GM23338 (cell line): ENCODE measurements at places on chromosomes 5 and 9.

- DNase-seq, result no peak
These were observed 3.1 kb downstream of the CETN3 start for GRCh38 chr5:90406466-90406865.

DNA sequence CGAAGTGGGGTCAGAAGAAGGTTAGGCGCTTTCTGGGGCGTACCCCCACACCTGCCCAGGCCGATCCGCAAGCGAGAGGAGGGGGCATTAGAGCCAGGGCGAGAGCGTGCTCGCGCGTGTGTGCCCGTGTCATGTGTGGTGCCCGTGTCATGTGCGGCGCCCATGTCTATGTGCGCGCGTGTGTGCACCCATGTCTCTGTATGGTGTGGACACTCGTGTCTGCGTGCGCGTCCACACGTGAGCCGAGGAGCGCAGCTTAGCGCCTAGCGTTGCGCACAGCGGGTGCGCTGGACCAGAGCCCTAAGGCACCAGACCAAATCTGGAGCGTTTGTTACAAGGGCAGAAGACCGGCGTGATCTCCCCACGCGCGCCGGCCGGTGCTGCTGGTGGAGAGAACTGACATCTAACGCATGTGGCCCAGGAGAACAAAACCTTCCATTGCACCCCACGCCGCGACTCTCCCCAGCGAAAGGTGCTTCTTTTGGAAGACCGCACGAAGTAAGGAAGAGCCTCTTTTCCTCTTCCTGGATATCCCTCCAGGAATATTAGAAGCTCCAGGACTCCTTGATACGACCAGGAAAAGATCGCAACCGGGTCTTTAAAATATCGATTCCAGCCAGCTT, 644 bp downstream of the NIM1K start:
- no peak for DNase-seq

DNA sequence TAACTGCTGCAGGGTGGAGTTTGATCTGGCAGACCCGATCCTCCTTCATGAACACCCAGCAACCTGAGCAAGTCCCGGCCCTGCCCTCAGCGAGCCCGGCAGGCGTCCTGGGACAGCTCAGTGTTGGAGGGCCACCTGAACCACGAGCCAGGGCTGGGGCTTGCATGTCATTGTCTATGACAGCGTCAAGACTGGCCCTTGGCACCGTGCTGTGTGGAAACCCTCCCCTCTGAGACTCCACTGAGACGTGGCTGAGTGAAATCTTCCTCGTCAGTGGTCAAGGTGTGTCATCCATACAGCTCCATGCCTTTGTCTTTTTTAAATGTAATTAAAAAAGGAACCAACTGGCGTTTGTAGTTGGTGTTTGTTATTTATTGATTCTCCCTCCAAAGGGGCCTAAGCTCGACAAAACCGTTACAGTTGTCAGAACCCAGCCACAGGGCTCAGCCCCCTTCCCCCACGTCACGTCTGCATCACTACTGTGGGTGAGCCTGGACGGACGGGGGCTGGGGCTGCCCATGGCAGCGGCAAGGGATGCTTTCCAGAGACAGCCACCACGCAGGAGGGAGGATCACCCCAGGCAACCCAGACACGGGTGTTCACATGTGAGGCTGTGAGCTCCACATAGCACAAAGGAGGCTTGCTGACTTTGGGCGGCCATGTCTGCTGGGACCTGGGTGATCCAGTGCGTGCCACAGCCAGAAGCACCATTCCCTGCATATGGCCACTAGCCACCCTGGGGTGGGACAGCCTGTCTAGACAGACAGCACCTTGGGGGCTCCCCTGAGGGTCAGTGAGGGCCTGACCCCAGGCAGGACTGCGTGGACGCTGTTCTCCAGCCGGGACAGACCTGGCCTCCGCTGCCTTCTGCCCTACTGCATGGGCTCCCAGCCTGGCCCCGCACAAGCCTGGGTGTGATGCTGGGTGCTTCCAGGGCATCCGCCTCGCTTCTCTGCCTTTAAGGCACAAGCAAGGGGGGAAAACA, 7.3 kb downstream of the UCK1 start:
- DNase-seq, result no peak

GRCh38 chr5:593511-593910, 18.6 kb upstream of the CEP72 start:
- DNase-seq, result no peak

DNA sequence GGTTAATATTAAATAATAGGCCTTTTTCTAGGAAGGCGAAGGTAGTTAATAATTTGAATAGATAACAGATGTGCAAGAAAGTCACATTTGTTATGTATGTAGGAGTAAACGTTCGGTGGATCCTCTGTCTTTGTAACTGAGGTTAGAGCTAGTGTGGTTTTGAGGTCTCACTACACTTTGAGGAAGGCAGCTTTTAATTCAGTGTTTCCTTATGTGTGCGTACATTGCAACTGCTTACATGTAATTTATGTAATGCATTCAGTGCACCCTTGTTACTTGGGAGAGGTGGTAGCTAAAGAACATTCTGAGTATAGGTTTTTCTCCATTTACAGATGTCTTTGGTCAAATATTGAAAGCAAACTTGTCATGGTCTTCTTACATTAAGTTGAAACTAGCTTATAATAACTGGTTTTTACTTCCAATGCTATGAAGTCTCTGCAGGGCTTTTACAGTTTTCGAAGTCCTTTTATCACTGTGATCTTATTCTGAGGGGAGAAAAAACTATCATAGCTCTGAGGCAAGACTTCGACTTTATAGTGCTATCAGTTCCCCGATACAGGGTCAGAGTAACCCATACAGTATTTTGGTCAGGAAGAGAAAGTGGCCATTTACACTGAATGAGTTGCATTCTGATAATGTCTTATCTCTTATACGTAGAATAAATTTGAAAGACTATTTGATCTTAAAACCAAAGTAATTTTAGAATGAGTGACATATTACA, 45.7 kb downstream of the TGFBR1 start:
- no peak for DNase-seq

- DNase-seq, result no peak
These were observed 22.3 kb downstream of the COL5A1 start for GRCh38 chr9:134663753-134664415.

DNA sequence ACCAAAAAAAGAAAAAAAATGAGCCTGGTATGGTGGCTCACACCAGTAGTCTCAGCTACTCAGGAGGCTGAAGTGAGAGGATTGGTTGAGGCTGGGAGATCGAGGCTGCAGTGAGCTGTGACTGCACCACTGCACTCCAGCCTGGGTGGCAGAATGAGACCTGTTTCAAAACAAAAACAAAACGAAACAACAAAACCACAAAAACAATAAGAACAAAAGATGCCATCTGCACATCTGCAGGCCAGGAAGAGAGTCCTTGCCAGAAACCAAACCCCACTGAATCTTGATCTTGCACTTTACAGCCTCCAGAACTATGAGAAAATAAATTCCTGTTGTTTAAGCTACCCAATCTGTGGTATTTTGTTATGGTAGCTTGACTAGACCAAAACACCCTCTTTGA, 207.7 kb downstream of the YTHDC2 start:
- DNase-seq, result no peak

- DNase-seq, result no peak
These were observed 81.4 kb downstream of the DENND1A start for GRCh38 chr9:123848447-123849085.

GRCh38 chr9:70868041-70868440, 253.4 kb downstream of the TRPM3 start:
- no peak for DNase-seq

GRCh38 chr5:99438619-99439018, 509.8 kb upstream of the CHD1 start:
- no peak for DNase-seq
